ENCODE measurements at places on chromosomes 16 and 17.

DNA sequence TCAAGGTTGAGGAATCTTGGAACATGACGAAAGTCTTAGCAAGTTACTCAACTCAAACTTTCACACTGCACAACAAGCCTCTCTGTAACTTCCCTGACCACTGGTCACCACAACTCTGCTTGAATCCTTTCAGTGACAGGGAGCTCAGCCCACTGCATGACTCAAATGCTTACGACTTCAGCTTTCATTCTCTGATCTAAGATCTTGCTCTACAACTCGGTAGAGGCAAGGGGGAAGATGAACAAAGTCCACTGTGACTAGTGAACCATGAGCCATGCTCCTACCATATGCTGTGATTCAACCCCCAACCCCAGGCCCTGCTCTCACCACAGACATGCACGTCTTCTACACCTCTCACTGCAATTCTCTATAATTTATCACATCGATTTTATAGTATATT, 160.9 kb downstream of the SLC39A11 start:
- no peak for DNase-seq

GRCh38 chr16:3311496-3311895, 6.2 kb downstream of the ZNF75A start:
- DNase-seq, result no peak

GRCh38 chr16:85192238-85193114, 80.2 kb upstream of the CIBAR2 start:
- no peak for DNase-seq

- no peak for DNase-seq
Observed at GRCh38 chr16:23304620-23305019, 2.5 kb downstream of the SCNN1B start.

DNA sequence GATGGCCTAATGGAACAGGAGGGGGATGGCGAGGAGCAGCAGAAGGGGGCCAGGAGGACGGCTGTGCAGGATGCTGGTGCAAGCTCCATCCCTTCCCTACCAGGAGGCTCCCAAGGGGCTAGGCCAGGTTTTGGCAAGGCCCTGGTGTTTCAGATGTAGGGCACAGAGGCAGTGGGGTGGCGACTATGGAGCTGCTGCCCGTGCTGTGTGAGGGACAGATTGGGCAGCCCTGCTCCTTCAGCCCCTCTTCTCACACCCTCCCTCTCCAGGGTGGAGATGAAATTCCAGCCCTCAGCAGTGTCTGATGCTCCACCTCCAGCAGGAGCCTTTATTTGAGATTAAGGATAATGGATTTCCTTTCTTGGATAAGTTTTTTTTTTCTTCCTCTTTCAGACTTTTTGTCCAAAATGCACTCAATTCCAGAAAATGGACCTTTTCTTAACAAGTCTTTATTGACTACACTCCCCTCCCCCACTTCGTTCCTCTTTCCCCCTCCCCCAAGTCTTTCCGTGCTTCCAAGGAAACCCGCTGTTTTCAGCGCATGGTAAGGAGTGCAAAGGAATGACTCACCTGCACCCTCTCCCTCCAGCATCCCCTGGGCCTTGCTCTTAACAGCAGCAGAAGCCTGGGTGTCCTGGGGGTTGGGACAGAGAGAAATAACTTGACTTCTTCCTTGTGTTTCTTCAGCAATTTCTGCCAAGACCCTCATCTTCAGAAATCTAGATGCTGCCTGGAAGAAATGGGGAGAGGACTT, 95.2 kb downstream of the CCDC182 start:
- DNase-seq, result peak; percentile 66

DNA sequence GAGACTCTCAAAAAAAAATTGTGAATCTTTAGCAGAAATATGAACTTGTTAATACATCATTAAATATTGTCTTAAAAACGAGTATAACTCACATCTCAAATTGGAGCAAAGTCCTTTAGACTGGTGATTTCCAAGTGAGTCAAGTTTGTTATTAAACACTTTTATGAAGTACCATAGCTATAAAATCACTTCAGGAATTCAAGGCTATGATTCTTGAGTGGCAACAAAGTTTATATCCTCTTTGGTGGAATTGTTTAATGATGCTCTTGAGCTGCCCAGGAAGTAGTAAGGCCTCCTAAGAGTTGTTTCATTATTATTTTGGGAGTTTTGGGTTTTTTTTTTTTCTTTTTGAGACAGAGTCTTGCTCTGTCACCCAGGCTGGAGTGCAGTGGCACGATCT, 16.7 kb upstream of the BLMH start:
- DNase-seq, result no peak

DNA sequence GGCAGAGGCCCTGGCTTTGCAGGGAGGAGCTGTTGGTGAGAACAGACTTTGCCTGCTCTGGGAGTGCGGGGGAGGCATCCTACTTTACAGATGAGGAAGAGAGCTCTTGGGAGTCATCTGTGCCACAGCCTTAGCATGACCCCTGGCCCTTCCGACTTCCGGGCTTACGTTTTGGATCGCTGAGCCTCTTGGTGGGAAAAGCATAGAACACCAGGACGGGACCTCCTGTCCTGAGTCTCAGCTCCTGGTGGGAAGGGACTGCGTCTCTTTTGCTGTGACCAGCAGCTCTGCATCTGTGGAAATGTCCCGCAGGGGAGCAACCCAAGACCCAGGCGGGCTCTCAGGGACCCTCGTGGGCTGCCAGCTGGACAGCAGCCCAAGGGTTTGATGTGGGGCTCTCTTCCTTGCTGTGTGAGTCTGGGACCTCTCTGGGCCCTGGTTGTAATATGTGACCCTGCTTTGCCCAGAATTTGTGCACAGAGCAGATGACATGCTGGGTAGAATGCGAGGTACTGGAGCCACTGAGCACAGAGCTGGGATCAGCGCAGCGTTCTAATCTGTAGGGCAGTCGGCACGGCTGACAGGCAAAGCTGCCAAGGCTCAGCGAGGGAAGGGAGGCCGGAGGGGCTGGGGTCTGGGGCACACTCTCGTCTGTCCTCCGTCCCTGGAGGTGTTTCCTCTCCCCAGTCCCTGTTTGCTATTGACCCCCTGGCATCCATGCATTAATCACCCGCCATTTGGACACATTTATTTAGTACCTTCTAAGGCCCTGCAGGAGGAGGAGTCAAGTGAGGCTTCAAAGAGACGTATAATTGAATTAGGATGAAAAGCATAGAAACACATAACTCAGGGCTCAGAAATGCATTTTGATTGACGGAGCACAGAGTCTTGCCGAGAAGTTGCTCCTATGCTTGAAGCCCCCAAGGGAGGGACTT, 64.0 kb downstream of the NT5M start:
- DNase-seq, result no peak

- no peak for DNase-seq
Observed at GRCh38 chr16:50490828-50491227, 57.4 kb upstream of the NKD1 start.

DNA sequence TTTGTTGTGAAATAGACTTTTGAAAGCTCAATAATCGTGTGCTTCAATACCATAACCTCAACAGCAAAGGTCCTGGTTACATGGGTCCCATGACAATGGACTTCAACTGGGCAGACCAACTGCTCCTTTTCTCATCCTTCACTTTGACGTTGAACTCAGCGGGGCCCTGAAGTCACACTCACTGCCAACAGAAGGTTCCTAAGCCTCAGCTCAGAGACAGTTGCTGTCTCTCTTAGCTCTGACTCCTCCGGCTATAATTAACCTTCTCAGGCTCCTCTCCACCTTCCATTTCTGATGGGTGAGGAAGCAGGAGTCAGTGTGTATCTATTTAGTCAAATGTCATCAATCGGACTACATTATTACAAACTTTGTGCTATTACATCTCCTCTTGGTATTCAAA, 23.8 kb downstream of the MPP3 start:
- no peak for DNase-seq

- peak; percentile 82 for DNase-seq
Observed at GRCh38 chr16:59698346-59699020, 964.4 kb upstream of the GOT2 start.

DNA sequence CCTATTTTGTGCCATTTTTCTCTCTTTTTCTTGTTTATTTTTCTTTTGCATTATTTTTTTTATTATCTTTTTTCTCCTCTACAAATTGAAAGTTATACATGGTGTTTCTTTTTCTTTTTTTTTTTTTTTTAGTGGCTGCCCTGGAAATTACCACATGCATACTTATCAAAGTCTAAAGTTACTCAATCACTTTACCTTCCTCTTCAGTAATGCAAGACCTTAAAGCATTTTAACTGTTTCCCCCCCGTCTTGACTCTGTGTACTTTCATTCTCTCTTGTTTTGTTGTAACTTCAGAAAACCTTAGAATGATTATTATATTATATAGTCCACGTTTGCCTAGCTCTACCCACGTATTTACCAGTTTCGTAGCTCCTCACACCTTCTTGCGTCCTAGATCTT, 33.3 kb upstream of the SMPD3 start:
- DNase-seq, result no peak

GRCh38 chr17:75110234-75110937, 617 bp downstream of the ARMC7 start:
- DNase-seq, result no peak

DNA sequence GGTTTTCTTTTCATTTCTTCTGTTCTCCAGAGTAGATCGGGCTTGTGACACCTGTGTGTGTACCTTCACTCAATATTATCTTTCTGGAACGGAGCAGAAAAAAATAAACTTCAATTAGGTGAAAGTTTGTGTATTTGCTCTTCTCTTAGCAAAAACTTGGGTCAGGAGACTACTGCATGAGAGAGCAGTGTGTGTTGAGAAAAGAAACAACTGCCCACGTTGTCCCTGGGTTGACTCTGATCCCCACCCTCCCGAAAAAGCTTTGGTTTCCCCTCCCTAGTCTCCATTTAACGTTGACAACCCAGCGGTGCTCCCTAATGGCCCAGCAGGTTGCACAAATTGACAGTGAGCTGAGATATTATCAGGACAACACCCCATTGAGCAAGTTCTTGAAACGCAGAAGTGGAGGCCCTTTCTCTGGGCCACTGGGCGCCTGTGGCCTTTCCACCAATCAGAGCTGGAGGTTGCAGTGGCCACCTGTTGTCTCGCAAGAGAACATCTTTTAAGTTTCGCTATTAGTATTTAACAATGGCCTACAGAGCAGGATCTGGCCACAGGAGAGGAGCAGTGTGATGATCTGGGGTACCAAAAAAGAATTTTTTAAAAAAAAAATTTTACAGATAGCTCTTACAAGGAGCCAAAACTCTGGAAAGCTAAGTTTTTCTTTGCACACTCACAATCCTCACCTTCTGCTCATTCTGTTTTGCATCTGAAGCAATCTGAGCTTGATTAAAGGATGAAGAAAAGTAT, 1.5 kb upstream of the TOX3 start:
- no peak for DNase-seq

DNA sequence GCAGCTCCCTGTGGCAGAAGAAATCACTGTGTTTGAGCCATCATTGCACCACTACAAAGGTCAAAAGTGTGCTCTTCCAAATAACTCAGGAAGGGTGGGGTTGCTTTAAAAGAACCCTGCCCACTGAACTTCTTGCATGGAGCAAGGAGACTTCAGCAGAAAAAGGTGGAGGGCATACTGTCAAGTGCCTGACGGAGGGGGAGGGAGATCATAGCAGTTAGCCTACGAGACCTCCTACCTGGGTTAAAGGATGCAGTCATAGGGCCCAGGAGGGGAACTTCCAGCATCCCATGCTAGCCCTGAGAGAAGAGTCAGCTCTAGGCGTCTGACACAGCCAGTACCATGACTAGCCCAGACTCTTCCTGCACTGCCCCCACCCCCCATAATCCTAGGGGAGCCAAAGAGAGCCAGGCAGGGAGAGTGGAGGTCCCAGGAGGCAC, 45.3 kb upstream of the MSI2 start:
- DNase-seq, result peak; percentile 9

DNA sequence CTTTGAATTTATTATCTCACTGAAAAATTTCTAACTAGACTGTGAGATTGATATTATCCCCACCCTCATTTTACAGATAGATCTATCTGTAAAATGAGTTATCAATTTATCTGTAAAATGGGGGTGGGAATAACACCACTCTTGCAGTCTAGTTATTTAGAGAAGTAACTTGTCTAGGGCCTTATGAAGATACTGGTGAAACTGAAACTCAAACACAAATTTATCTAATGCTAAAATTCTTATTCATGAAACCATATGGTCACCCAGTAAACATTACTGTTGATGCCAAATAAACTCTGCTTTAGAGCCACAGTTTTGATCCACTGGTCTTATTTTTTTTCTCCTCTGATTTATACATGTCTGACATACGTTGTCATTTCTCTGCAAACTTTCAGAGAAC, 52.1 kb upstream of the SMIM36 start:
- DNase-seq, result no peak

GRCh38 chr16:80915079-80915450, 91.6 kb downstream of the CMC2 start:
- DNase-seq, result no peak

DNA sequence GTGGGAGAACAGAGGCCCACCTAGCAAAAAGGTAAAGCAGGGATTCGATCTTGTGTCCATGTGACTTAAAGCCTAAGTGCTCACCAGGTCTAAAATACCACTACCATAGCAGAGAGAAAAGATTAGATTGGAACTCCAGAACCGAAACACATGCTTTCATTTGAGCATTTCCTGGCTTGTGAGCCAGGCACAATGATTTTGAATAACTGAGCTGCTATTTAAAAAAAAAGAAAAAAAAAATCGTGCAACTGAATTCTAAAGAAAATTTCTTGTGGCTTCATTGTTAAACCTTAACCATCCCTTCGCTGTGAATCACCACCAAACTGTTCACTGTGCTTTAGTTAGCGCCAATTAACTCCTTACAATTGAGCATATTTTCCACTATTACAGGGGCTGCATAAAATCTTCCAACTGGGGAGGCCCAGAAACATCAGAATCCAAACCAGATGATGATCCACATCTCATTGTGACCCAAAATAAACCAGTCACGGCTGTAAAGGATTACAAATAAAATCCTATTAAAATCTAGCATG, 366.4 kb upstream of the ERCC4 start:
- DNase-seq, result no peak

DNA sequence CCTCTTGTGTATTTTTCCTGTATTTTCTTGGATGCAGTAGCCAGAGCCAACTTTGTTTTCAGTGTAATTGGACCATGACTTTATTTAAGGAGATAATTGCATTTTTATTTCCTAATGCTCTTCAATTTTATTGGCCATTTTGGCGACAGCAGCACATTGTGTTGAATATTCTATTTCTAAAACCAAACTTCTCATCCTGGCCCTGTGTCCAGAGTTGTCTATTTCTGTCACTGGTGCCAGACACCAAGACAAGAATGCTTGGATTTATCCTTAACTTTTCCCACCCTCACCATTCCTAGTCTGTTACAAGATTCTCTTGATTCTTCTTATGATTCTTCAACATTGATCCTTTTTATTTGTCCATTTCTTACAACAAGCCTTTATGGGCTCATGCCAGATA, 37.1 kb downstream of the ARHGAP44 start:
- no peak for DNase-seq

DNA sequence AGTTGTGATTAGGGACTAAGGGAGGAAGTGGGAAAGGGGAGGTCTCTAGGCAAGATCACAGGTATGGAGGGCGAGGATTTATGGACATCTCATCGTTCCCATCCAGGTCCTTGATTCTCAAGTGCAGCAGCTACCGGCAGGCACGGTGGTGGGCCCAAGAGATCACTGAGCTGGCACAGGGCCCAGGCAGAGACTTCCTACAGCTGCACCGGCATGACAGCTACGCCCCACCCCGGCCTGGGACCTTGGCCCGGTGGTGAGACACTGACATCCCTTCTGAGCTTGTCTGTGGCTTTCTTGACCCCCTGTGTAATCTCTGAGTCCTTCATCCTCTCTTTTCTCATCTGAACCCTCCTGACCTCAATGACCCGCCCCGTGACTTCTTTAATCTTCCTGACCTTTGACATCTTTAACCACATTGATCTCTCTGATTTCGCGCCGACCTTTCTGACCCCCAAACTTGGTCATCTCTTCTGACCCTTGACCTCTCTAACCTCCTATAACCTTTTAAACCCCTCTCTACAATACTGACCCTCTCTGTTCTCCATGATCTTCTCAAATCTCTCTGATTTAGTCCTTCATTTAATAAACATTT, 3.8 kb downstream of the PLD2 start:
- DNase-seq, result no peak
